Stimulated activated CD8-positive, alpha-beta memory T cell treated with anti-CD3 and anti-CD28 coated beads, Interleukin-12 subunit alpha, Interleukin-12 subunit beta, amount 100 ng/mL, for 4 hours (primary cell): ENCODE measurements at places on chromosomes 6 and 20.

DNA sequence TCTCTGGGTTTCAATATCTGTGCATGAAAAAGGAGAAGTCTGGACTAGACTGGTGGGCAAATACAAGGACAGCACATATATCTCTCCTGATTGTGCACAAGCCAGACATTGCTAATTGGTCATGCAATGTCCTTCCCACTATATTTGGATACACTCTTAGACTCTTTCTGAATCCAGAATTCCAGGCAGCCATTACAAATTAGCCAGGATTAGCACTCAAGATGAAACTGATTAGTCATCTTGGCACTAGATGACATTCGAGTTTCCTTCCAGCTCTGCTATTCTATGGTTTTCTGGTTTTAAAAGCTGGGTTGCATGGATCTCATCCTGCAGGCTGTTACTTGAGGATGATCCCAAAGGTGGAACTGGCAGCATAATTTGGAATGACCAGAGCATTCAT, 73.2 kb downstream of the SCP2D1 start:
- DNase-seq, result no peak

DNA sequence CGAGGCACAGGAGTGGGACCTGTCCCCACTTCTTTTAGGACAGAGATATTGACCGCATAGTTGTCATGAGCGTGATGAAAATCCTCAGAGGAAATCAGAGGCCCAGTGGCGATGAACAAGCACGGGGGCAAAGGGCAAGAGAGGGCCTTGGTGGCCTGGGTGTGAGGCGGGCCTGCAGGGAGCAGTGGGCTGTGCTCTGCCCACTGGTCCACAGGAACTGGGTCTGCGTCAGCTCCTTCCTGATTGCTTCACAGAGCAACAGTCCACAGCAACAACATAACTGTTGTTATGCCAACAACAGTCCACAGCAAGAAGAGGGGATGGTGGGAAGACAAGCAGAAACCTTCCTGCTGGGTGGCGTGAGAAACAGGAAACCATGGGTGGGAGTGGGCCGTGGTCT, 335.6 kb downstream of the ZFAND3 start:
- DNase-seq, result no peak

DNA sequence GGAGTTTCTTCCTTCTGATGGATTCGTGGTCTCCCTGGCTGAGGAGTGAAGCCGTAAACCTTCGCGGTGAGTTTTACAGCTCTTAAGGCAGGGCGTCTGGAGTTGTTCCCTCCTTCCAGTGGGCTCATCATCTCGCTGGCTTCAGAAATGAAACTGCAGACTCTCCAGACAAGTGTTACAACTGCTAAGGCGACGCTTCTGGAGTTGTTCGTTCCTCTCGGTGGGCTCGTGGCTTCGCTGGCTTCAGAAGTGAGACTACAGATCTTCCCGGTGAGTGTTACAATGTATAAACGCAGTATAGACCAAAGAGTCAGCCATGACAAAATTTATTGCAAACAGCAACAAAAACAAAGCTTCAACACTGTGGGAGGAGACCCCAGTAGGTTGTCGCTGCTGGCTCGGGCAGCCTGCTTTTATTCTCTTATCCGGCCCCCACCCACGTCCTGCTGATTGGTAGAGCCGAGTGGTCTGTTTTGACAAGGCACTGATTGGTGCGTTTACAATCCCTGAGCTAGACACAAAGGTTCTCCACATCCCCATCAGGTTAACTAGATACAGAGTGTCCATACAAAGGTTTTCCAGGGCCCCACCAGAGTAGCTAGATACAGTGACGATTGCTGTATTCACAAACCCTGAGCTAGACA, 113.2 kb downstream of the GPX5 start:
- DNase-seq, result no peak

DNA sequence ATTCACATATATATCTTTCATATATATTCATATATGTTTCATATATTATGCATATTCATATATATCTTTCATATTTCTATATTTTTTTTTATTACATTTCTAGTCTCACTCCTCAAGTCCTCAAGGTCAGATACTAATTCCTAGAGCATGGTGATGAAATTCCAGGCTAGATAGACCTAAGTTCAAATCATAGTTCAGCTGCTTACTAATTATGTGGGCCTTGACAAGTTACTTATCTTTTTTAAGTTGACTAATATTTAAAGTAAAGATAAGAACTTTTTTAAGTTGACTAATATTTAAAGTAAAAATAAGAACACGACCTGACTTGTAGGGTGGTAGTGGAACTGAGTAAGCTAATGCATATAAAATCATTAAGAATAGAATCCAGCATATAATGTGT, 495.6 kb upstream of the MAN1A1 start:
- DNase-seq, result no peak

- no peak for DNase-seq
Measured at GRCh38 chr6:167703781-167704180, 122.9 kb upstream of the AFDN start.

- DNase-seq, result no peak
Measured at GRCh38 chr6:147579667-147580066, 71.2 kb downstream of the SAMD5 start.

GRCh38 chr6:11736601-11737000, 42.0 kb downstream of the ADTRP start:
- no peak for DNase-seq

- DNase-seq, result no peak
Measured at GRCh38 chr6:89339565-89339964, 13.0 kb downstream of the UBE2J1 start.

GRCh38 chr20:48621376-48622078, 206.3 kb downstream of the PREX1 start:
- no peak for DNase-seq

GRCh38 chr20:54669040-54669363, 193.6 kb downstream of the DOK5 start:
- no peak for DNase-seq

- DNase-seq, result no peak
Measured at GRCh38 chr20:41234546-41234945, 83.0 kb downstream of the ZHX3 start.

DNA sequence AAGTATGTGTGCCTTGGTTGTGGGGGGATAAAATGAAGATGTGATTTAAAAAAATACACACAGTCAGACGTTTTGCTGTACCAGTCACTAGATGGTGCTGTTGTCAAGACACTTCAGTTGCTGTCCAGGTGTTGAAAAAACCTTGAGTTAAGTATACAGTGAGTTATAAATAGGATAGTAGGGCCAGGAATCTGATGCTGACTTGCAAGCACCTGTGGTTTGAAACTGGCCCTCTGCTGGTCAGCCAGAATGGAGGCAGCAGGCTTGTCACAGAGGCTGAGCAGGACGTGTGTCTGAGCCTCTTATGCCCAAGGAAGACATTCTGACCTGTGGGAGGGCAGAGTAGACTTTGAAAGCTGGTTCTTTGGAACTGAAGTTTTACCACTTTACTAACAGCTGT, 27.8 kb downstream of the RNF8 start:
- no peak for DNase-seq

DNA sequence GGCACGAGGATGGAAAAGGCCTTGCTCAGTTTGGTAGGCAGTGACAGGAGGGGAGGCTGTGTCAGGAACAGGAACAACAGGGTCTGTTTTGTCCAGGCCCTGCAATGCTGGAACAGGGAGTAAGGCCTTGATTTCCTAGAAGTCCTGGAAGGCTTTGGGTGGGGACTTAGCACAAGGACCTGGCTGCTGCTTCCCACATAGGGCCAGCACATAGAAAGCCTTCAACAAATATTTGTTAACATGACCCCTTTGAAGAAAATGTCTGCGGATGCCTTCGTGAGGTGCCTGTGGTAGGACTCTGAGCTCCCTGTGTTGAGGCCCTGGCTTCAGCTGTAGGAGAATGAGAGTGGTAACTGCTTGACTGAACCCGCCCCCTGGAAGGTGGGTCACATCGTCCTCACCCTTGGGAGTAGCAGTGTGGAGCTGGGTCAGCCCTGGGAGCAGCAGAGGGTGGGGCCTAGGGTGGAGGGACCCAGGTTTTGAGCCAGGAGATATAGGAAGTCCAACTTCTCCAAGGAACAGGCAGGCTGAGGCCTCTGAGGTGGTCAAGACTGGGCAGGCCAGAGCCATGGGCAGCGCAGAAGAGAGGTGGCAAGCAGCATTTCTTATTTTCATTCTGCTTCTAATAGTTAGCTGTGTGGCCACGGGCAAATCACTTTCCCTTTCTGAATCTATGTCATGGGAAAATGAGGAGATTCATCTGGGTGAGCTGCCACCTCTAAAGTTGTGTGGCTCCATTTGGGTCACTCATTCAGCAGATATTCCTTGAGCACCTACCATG, 50.0 kb downstream of the CNBD2 start:
- no peak for DNase-seq

GRCh38 chr6:16493802-16494201, 255.4 kb downstream of the GMPR start:
- no peak for DNase-seq

GRCh38 chr6:130009146-130009545, 9.2 kb upstream of the L3MBTL3 start:
- no peak for DNase-seq

- no peak for DNase-seq
Measured at GRCh38 chr20:23225407-23226060, 125.1 kb upstream of the NXT1 start.
